ENCODE measurements at places on chromosomes 16 and 17. TPM values are rescaled to one million over a fixed set of nuclear protein-coding genes. Genes with fewer than 3 reads are reported as not detected.

The TMEM235 gene
- not detected for total RNA-seq

The MYH2 gene
- total RNA-seq: not detected

The TNFRSF13B gene
- total RNA-seq: 161 TPM

The TAT gene
- total RNA-seq: 0.44 TPM

The PRSS36 gene
- not detected for total RNA-seq

The MYO15A gene
- total RNA-seq: 0.13 TPM

The GCGR gene
- not detected for total RNA-seq

The TSNAXIP1 gene
- total RNA-seq: 0.13 TPM

The BIRC5 gene
- 73.8 TPM for total RNA-seq

The TMEM107 gene
- total RNA-seq: 20.0 TPM

The HOXB6 gene
- 0.13 TPM for total RNA-seq

The PHOSPHO1 gene
- total RNA-seq: 0.21 TPM

The KRT20 gene
- total RNA-seq: 0.37 TPM

The PRSS27 gene
- 0.97 TPM for total RNA-seq

The NXPH3 gene
- 0.11 TPM for total RNA-seq

The ALOX12B gene
- total RNA-seq: 0.32 TPM

The CFAP97D1 gene
- not detected for total RNA-seq

The GCSH gene
- total RNA-seq: 27.1 TPM

The CMTM2 gene
- not detected for total RNA-seq

The TEKT1 gene
- not detected for total RNA-seq

The NPIPA8 gene
- total RNA-seq: not detected

The MYH8 gene
- total RNA-seq: not detected

The WNT9B gene
- not detected for total RNA-seq

The RASD1 gene
- total RNA-seq: not detected

The PRDM7 gene
- total RNA-seq: not detected

The PIK3R5 gene
- total RNA-seq: 50.8 TPM

The GRAPL gene
- 32.4 TPM for total RNA-seq

The SHISA6 gene
- not detected for total RNA-seq

The DLX4 gene
- 0.23 TPM for total RNA-seq

The GPR142 gene
- not detected for total RNA-seq

The KRT40 gene
- not detected for total RNA-seq

The CA7 gene
- total RNA-seq: not detected

The CCDC200 gene
- not detected for total RNA-seq

The CPHXL2 gene
- total RNA-seq: not detected

The HERPUD1 gene
- 129 TPM for total RNA-seq

The FLOT2 gene
- total RNA-seq: 291 TPM

The KANSL1 gene
- 53.1 TPM for total RNA-seq

The GNGT2 gene
- 27.9 TPM for total RNA-seq

The PRCD gene
- total RNA-seq: 0.95 TPM

The POLG2 gene
- total RNA-seq: 27.3 TPM

The NPTX1 gene
- not detected for total RNA-seq

The DBF4B gene
- 24.6 TPM for total RNA-seq

The HIC1 gene
- 61.1 TPM for total RNA-seq

The SHBG gene
- not detected for total RNA-seq

The SMIM36 gene
- not detected for total RNA-seq

The PROCA1 gene
- 2.4 TPM for total RNA-seq

The CLEC18C gene
- not detected for total RNA-seq

The ARL2BP gene
- 25.5 TPM for total RNA-seq

The CTF1 gene
- total RNA-seq: 0.45 TPM

The CD19 gene
- total RNA-seq: 91.6 TPM

The NPIPB8 gene
- total RNA-seq: not detected

The FOXL1 gene
- total RNA-seq: not detected

The SPEM1 gene
- not detected for total RNA-seq

The ARL5C gene
- not detected for total RNA-seq

The TELO2 gene
- 60.0 TPM for total RNA-seq
